ENCODE measurements at places on chromosomes 6 and 20. TPM values are rescaled to one million over a fixed set of nuclear protein-coding genes. Genes with fewer than 3 reads are reported as not detected.

The PKIB gene
- 24.6 TPM for total RNA-seq

- no peak overlapping the region for H3K27ac ChIP-seq
- no peaks in the 10 kb centered on the region for H3K27me3 ChIP-seq
- DNase-seq, result no peak
- no peak overlapping the region for H3K4me3 ChIP-seq
- peaks cover 12% of the 10 kb centered on the region for H3K4me1 ChIP-seq
- no peaks in the 10 kb centered on the region for H3K36me3 ChIP-seq
Measured at GRCh38 chr20:15609921-15610320, 963.3 kb downstream of the KIF16B start.

The ZNF334 gene
- total RNA-seq, result 18.7 TPM

The CLIC5 gene
- total RNA-seq, result 0.22 TPM

DNA sequence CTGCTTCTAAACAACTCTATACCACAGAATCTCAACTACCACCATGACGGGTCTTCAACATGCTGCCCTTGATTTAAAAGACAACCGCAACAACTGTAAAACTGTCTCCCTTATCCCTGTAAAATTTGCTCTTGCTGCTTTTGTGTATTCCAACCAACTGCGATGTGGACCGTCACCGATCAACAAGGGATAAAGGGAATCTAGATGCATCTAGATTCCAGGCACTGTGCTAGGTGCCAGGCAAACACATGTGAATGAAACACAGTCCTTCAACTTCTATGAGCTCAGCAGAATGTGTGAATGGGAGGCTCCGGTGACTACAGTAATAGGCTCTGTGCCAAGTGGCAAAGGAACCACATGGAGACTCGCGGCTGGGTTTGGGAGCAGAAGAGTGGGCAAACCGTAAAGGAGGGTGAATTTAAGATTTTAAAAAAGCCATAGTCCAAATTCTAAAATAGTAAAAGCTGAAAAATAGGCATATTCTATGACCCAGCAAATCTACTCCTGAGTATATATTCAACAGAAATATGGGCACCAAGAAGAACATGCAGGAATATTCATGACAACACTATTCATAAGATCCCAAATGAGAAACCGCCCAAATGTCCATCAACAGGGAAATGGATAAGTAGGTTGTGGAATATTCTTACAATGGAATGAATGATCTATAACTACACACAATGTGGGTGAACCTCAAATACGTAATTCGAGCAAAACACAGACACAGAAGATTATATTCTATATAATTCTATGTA, 3.7 kb upstream of the PRND start:
- peaks cover 20% of the 10 kb centered on the region for H3K4me1 ChIP-seq
- peaks cover 2% of the 10 kb centered on the region for H3K36me3 ChIP-seq
- H3K27ac ChIP-seq, result no peak overlapping the region
- no peak overlapping the region for H3K4me3 ChIP-seq
- no peaks in the 10 kb centered on the region for H3K27me3 ChIP-seq

DNA sequence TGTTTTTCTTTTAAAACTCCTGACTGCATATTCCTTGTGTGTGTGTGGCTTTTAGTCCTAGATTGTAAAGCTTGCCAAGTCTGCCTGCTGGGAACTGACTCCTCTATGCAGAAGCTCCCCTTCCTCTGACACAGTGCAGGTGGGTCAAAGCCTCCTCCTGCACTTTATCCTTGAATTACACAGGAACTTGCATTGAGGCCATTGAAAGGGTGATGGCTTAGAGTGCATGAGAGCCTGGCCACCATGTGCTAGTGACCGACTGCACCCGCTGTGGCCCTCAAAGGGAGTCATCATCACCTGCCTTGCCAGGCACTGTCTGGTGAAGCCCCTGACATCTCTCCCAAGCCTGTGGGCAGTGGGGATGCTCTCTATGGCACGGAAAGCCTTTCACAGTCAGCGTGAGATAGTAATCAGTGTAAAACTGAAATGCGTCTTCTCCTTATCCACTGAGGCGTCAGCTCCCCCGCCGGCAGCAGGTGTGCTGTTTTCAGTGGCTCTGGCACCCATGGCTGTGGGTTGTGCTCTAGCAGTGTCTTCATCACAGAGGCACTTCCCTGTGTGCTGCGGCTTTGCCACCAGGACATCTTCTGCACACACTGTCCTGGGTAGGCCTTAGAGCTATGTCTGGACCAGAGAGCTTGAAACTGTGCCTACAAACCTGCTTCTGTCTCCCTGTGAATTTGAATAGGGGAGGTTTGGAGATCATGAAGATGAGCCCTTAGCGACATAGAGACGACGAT, 87.9 kb downstream of the THBS2 start:
- H3K27ac ChIP-seq, result no peak overlapping the region
- H3K4me1 ChIP-seq, result no peaks in the 10 kb centered on the region
- 0 out of 2 replicates have a peak, but pooled peaks cover 4% of the 10 kb centered on the region for H3K36me3 ChIP-seq
- no peaks in the 10 kb centered on the region for H3K27me3 ChIP-seq
- no peak overlapping the region for H3K4me3 ChIP-seq
- no peak for DNase-seq

DNA sequence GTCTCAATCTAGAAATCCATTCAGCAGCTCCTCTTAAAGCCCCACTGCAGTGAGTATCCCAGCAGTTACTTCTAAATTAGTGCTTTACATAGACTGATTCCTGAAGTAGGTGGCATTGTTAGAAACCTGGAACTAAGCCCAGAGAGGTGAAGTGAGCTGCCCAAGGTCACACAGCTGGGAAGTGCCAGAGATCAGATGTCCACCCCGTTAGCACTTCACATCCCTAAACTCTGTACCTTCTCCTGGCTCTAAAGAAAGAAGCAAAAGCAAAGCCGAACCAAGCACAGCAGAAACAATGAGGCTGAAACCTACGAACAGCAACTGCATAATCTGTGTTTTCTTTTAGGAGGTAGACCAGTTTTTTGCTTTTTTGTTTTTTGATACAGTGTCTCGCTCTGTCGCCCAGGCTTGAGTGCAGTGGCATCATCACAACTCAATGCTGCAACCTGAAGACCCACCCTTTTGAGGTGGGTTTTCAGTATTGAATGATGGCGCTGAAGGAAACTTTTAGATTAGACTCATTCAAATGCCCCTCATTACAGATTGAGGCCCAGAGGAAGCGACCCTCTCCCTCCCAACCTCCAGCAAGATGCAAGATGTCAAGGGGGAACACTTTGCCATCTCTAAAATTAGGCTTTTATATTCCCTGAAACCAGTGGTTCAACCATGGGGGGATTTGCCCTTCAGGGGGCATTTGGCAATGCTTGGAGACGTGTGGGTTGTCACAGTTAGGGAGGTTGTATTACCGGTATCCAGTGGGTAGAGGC, 3.2 kb upstream of the ZMYND8 start:
- H3K27ac ChIP-seq, result peak overlapping the region; percentile 100
- H3K4me1 ChIP-seq, result peaks cover 14% of the 10 kb centered on the region
- H3K27me3 ChIP-seq, result no peaks in the 10 kb centered on the region
- no peak overlapping the region for H3K4me3 ChIP-seq

DNA sequence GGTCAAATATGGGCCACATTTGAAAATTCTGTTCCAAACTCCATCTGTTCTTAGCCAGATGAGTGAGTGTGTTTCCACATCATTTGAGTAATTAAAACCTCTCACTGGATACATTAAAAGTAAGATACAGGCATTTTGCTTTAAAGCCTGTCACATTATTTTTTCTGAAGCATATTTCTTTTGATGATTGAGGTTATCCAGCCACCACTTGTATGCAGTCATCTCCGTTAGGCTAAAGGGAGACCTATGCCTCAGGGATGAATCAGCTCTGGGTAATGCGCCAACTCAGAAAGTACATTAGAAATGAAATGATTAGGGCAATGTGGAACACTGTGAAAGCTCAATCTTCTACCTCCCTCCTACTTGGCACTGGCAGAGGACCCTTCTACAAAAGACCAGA, 90.7 kb downstream of the SNAP25 start:
- peaks cover 12% of the 10 kb centered on the region for H3K4me1 ChIP-seq
- no peak overlapping the region for H3K27ac ChIP-seq
- H3K27me3 ChIP-seq, result peaks cover 8% of the 10 kb centered on the region
- no peaks in the 10 kb centered on the region for H3K36me3 ChIP-seq
- no peak overlapping the region for H3K4me3 ChIP-seq

- no peak overlapping the region for H3K27ac ChIP-seq
- H3K36me3 ChIP-seq, result no peaks in the 10 kb centered on the region
- DNase-seq, result no peak
- no peaks in the 10 kb centered on the region for H3K27me3 ChIP-seq
Measured at GRCh38 chr20:17704589-17705317, 5.0 kb downstream of the BANF2 start.

DNA sequence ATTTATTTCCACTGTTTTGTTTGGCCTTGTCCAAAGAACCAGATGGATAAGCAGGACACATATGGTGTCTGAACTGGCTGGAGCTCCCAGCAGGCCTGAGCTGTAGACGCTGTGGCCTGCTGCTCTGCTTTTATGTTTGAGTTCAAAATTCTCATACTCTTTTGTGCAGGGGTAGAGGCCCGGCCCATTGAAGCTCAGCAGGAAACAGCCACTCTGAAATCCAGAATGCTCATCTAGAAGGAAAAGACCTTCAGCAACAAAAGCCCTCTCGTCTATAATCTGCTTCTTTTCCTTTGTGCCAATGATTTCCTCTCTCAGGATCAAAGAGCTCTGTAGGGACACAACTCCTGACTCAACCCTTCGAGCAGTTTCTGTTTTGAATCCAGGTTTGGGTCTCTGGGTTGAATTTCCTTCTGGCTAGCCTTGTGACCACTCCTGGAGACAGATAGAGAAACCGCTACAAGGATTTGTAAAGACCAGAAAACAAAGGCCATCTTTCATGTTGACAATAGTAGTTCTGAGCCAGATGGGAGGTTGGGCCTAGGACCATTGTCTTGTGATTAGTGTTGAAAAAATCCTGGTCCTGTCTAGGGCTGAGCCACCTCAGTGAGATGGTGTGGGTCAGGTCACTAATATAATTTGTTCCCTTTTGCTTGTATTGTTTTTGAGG, 446.7 kb downstream of the BCKDHB start:
- no peak overlapping the region for H3K4me3 ChIP-seq
- peaks cover 15% of the 10 kb centered on the region for H3K4me1 ChIP-seq
- peaks cover 22% of the 10 kb centered on the region for H3K36me3 ChIP-seq
- H3K27me3 ChIP-seq, result no peaks in the 10 kb centered on the region
- DNase-seq, result no peak
- H3K27ac ChIP-seq, result no peak overlapping the region

The RIMS4 gene
- 24.8 TPM for total RNA-seq

- no peak overlapping the region for H3K4me3 ChIP-seq
- no peak overlapping the region for H3K27ac ChIP-seq
- no peaks in the 10 kb centered on the region for H3K27me3 ChIP-seq
- H3K4me1 ChIP-seq, result peaks cover 8% of the 10 kb centered on the region
- no peak for DNase-seq
Measured at GRCh38 chr6:8939615-8940014, 504.3 kb upstream of the SLC35B3 start.

- no peaks in the 10 kb centered on the region for H3K27me3 ChIP-seq
- H3K36me3 ChIP-seq, result no peaks in the 10 kb centered on the region
- H3K27ac ChIP-seq, result no peak overlapping the region
Measured at GRCh38 chr6:56222499-56222898, 24.9 kb downstream of the COL21A1 start.

The PSORS1C2 gene
- 0.78 TPM for total RNA-seq
